ENCODE measurements at places on chromosomes 12 and 14.

- DNase-seq = no peak
Measured at GRCh38 chr12:102603021-102603420, 122.7 kb upstream of the IGF1 start.

DNA sequence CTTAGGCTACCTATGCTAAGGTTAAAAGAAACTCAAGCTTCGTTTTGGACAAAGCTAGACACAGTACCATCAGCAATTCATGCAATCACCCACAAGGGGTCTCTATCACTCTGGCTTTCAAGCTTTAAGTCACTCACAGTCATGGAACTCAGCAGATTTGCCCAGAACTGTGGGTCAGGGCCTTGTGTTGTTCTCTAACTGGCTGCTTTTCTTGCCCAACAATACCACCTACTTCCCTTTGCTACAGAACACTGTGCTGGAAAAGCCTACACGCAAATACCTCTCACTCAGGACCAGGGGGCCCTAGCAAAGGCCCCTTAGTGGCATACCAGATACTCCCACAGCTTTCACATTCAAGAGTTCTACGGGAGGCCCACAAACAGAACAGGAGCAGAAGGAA lies 9.1 kb downstream of the NEMP1 start:
- DNase-seq = peak; percentile 72

GRCh38 chr14:92718664-92719063 lies 29.8 kb downstream of the LGMN start:
- DNase-seq = no peak

DNA sequence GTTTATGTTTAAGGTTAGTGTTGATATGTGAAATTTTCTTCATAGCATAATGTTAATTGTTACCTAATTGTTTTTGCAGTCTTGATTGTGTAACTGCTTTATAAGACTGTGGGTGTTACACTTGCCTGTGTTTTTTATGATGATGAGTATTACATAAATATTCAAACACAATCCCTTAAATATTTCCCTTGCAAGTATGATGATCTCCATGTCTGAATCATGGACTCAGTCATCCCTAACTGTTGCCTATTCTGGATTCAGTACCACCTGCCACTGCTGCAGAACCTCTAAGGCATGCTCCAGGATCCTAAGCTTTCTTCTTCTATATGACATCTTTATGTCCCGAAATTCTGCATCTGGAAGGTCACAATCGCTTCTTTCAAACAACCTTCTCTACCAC lies 246.3 kb upstream of the CLEC14A start:
- no peak for DNase-seq

DNA sequence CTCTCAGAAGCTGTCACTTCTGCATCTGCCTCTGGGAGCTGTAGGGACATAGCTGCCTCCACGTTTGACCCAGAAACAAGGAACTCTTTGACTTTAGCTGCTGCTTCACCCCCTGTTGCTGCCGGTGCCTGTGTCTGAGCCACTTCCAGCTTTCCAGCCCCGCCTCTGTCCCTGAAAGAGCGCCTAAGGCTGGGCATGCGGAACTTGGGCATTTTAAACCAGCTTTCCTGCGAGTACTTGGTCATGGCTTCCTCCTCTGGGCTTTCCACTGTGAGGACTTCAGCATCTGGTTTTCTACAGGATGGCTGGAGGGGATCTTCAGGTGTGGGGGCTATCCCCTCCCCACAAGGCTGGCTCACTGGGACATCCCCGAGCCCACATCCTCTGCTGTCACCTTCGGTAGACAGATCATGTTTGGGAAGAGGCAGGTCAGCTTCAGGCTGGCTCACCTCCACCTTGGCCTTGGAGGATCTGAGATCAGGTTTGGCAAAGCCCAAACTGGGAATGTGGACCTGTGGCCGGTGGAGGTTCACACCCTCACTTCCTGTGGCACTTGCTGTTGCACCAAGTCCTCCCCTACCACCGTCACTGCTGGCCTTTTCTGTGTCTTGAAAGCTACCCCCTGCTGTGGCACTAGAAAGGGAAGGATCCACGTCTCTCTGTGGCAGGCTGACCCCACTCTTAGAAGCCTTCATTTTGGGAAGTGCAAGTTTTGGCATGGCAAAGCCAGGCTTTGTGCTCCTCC lies 15.2 kb downstream of the PLD4 start:
- no peak for DNase-seq

- DNase-seq = no peak
Measured at GRCh38 chr14:106838991-106839769, 1312.8 kb downstream of the TMEM121 start.

DNA sequence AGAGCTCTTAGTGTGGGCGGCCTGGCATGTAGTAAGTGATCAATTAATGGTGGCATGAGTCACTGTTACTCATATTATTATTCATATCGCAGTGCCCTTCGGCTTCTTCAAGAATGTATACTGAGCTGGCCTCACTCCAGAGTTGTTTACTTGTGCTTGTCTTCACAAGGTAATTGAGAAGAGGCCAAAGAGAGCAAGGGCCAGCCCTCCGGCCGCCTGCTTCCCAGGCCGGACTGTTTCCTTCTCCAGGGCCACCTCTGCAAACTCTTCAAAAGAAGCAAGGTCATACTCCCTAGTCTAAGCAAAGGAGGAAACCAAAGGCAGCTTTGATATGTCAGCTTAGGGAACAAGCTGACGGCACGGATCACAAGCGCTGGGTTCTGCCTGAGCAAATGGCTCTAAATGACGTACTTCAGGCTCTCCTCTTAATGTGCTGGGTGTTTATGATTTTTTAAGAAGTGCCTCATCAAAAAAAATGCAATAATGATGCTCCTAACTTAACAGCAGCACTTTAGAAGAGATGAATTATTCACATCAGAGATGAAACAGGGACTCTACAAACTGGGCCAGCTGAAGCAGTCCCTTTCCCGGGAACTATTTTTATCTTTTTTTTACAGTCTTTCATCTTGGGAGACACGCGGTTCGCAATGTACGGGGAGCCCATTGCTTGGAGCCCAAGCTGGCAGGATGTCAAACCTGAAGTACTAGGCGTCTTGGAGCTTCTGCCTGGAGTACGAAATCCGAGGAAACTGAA lies 65.6 kb upstream of the DLK1 start:
- DNase-seq = no peak

- no peak for DNase-seq
Measured at GRCh38 chr14:92449404-92450181, 64.0 kb upstream of the RIN3 start.

GRCh38 chr14:65303899-65304222 lies 108.7 kb upstream of the FUT8 start:
- DNase-seq = no peak

- DNase-seq = no peak
Measured at GRCh38 chr14:25250516-25250915, 200.6 kb upstream of the STXBP6 start.

DNA sequence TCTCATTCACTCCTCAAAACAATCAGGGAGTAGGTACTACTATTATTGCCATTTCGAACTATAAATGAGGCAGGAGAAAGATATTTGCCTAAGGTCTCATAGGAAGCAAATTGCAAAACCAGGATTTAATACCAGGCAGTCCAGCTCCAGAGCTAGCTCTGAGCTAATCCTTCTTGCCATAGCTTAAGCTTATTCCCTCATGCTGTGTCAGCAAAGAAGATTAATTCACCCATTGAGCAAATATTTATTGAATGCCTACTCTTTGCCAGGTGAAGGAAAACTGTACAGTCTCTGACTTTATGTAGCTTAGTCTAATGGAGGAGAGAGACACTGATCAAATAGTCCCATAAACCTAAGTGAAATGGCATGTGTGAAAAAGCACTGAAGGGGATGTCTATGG lies 19.5 kb downstream of the KCNA5 start:
- DNase-seq = no peak

DNA sequence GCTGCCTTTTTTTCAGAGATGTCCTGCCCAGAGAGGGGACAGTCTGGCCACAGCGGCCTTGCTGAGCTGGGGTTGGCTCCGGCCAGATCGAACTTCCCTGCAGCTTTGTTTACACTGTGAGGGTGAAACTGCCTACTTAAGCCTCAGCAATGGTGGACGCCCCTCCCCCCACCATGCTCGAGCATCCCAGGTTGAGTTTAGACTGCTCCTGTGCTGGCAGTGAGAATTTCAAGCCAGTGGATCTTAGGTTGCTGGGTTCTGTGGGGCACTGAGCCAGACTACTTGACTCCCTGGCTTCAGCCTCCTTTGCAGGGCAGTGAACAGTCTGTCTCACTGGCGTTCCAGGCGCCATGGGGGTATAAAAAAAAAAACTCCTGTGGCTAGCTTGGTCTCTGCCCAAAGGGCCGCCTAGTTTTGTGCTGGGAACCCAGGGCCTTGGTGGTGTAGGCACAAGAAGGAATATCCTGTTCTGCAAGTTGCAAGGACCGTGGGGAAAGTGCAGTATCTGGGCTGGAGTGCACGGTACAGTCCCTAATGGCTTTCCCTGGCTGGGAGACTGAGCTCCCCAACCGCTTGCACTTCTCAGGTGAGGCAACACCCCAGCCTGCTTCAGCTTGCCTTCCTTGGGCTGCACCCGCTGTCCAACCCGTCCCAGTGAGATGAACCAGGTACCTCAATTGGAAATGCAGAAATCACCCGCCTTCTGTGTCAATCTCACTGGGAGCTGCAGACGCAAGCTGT lies 79.1 kb downstream of the LRIG3 start:
- no peak for DNase-seq

GRCh38 chr14:48616931-48617330 lies 941.5 kb upstream of the MDGA2 start:
- DNase-seq = no peak

DNA sequence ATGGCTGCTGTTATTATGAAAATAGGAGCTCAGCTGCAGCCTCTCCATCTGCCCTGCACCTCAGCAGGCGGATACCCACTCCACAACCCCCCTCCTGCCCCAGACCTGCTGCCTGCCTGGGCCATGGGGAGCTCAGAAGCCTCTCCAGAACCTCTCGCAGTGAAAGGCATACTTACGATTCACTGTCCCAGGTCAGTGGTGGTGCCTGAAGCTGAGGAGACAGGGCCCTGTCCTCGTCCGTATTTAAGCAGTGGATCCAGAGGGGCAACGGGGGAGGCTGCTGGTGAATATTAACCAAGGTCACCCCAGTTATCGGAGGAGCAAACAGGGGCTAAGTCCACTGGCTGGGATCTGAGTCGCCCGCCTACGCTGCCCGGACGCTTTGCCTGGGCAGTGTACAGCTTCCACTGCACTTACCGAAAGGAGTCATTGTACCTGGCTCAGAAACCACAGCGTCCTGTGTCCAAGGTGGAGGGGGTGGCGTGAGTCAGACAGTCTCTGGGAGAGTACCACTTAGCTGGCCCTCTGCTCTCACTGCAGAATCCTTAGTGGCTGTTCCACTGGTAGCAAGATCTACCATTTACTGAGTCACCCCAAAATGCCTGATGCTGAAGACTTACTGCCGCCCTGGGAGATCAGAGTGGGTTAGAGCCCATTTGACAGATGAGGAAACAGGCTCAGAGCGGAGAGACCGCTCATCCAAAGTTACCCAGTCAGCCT lies at the start of gene SERPINA1:
Gene SERPINA1, minus strand, starts transcription at position 219 of the 720 bp plus-strand sequence. CDS start 5,365 bp downstream, outside the sequence.
- peak; percentile 92 for DNase-seq

DNA sequence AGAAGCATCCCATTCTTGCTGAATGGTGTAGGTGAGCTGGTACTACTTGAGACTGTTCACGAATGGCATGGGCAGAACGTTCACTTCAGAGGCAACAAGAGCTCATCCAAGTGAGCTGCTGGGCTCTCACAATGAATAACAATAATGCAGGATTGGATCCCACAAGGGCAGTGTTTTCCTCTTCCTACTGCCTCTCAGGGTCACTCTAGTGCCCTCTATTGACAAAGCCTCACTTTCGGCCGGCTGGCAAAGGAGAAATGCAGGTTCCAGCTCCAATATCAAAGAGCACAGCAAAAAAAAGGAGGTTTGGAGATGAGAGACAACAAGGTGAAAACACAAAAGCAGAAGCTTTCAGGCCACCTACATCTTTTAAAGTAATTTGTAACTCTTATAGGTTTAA lies 74.6 kb upstream of the MYF6 start:
- DNase-seq = no peak

DNA sequence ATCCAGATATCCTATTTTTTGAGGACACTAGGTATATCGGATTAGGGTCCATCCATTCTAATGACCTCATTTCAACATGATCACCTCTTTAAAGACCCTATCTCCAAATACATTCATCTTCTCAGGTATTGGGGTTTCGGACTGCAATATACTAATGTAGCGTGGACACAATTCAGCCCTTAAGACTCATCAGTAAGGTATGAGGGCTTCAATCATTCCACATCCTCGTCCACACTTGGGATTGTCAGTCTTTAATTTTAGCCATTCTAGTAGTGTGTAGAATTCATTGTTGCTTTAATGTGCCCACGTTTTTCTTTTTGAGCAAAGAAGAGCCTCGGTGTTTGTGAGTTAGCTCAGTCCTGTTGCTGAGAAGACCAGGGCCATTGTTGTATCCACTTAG lies 177.0 kb upstream of the TBX3 start:
- no peak for DNase-seq

DNA sequence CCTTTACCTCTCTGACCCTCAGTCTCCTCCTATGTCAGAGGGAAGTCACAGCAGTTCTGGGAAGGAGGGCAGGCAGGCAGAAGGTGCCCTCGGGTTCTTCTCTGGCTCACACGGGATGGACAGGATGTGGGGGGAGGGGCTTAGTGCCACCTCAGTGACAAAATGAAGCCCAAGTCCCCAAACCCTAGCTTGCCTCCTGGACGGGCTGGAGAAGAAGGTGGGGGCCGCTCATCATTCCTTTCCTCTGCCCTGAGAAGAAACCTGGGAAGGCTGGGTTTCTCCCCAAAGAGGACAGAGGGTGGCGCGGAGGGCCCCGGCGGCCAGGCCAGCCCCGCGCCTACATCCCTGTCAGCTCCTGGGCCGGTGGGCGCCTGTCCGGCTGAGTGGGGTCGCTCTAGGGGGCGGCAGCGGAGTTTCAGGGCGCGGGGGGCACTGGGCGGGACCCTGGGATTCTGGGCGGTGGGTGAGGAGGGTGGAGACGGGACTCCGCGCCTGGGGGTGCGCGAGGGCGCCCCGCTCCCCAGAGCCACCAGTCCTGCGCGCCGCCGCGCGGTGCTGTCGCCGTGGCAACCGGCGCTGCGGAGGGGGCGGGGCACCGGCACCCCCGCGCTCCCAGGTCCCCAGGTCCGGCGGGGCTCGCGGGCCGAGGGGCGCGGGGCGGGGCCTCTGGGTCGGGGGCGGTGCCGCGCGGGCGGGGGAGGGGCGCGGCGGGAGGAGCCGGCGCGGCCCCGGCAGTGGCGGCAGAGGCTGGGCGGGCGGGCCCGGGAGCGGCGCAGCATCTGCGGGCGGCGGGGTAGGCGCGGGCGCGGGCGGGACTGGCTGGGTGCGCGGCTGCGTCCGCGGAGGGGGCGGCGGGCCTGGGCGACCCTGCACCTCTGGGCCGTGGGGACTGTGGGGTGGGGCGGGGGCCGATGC lies at the start of gene TMEM121:
Gene TMEM121, plus strand, starts transcription at position 723 of the 915 bp plus-strand sequence. CDS start 2,252 bp downstream, outside the sequence.
- peak; percentile 27 for DNase-seq

- no peak for DNase-seq
Measured at GRCh38 chr12:98697209-98697608, 52.1 kb downstream of the APAF1 start.
